ENCODE measurements at places on chromosomes 11 and 22.

- no peak for DNase-seq
Observed at GRCh38 chr11:80694385-80694784, 1253.6 kb upstream of the TENM4 start.

- no peak for DNase-seq
Observed at GRCh38 chr11:68077617-68078582, 39.1 kb downstream of the TCIRG1 start.

GRCh38 chr11:68312117-68312779 is at the start of gene LRP5:
TSS of gene LRP5 (plus strand) at chr11:68312591. CDS start at chr11:68312715, 124 bp downstream.
- peak; percentile 28 for DNase-seq

DNA sequence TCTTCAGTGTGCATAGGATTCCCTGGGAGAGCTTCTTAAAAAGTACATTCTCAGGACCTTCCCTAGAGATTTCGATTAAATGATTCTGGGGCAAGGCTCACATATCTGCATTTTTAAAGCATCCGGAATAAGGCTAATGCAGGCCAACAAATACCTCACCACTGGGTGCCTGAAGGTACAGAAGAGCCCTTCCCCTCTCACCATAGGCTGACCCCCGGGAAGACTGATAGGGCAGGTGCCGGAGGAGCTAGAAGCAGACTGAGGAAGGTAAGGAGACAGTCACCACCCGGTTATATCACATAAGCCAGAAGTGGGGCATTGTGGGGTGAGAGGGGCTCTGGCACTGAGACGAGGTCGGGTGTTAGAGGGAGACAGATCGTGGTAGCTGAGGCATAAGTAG is 1059.3 kb downstream of the NTM start:
- DNase-seq: no peak

GRCh38 chr22:33605221-33605620 is 315.1 kb downstream of the LARGE1 start:
- DNase-seq: peak; percentile 77

DNA sequence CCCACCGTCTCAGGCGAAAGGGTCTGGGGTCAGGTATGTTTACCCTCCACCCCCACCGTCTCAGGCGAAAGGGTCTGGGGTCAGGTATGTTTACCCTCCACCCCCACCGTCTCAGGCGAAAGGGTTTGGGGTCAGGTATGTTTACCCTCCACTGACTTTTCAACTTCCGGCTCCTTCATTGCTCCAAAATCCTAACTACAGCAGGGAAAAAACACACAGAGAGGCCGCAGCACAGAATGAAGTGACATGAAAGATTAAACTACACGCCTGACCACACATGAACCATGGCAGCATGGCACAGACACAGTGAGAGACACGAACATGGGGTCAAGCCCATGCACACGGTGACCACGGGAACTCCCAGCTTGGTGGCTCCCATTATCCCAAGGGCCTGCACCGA is 634.9 kb upstream of the B3GAT1 start:
- DNase-seq: no peak

DNA sequence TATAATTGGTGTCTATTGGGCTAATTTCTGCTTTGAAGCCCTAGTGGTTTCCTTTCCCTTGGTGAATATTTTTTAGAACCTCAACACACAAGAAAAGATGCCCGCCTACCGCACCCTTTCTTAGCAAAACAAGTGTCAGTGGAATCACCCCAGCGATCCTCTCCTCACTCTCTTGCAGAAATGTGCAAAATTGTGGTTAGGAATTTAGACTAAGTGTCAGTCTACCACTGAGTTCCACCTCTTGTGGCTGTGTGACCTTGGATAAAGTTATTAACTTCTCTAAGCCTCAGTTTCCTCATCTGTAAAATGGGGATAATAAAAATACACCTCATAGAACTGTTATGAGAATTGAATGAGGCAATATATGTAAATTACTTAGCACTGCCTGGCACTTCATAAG is 5.3 kb upstream of the JAML start:
- DNase-seq: no peak

- no peak for DNase-seq
Observed at GRCh38 chr11:69889400-69890318, 70.4 kb upstream of the FGF3 start.

DNA sequence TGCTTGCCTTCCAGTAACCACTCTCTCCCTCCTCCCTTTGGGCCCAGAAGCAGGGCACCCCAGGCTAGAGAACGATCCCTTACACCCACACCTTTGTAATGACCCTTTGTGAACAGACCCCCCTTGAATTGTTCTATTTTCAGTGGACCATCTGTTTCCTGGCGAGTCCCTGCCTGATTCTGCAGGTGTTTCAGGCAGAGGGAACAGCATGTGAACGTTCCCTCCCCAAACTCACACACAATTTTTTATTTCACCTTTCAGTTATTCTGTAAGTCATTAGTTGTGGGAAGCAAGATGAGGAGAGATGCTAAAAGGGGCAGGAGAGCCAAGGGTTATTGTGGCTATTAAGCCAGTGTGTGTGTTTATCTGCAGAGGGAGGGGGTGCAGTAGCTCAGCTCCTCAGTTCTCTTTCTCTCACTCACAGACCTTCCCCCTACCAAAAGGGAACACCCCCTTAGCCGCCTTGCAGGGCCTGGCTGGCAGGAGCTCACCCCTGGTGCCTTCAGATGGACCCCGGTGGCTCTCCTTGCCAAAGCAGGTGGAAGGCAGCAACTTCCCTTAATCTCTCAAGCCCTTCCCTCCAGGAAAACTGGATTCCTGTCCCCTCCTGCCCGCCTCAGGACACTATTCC is 64.8 kb upstream of the SPON1 start:
- no peak for DNase-seq

- DNase-seq: no peak
Observed at GRCh38 chr11:37666960-37667359, 1068.9 kb upstream of the RAG2 start.

- peak; percentile 35 for DNase-seq
Observed at GRCh38 chr11:119195680-119196079, 10.4 kb downstream of the NHERF4 start.

GRCh38 chr11:47573321-47573720 is 5.4 kb downstream of the KBTBD4 start:
- no peak for DNase-seq

- DNase-seq: no peak
Observed at GRCh38 chr22:37951305-37951704, 2.1 kb downstream of the C22orf23 start.

DNA sequence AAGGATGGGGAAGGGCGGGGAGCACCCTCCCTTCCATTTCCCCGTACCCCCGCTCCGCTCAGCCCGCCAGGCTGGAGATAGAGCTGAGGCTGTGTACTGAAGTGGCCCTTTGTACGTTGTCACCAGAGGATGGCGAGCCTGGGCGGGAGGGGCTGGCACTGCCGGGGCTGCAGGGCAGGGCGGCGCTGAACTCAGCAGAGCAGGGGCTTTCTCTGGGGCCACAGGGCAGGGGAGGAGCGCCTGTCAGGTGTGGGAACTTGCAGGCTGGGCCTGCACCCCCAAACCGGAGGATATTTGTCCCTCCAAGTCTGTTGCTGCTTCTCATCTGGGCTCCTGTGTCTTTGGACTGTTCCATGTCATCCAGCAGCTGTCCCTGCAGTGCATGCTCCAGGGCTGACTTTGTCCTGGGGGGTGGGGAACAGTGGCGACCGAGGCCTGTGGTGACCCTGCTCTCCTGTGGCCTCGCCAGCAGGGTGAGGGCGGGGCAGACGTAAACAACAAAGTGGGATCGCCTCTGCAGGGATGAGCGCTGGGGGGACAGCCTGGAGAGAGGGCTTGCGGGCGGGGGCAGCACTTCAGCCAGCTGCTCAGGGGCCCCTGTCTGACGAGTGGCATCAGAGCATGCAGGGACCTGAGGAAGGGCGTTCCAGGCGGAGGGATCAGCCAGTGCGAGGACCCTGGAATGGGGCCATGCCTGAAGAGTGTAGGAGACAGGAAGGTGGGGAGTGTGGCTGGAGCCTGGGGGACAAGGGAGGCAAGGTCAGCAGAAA is 13.1 kb downstream of the MGAT3 start:
- DNase-seq: no peak

- DNase-seq: peak; percentile 69
Observed at GRCh38 chr11:76152086-76152681, 54.1 kb downstream of the WNT11 start.

DNA sequence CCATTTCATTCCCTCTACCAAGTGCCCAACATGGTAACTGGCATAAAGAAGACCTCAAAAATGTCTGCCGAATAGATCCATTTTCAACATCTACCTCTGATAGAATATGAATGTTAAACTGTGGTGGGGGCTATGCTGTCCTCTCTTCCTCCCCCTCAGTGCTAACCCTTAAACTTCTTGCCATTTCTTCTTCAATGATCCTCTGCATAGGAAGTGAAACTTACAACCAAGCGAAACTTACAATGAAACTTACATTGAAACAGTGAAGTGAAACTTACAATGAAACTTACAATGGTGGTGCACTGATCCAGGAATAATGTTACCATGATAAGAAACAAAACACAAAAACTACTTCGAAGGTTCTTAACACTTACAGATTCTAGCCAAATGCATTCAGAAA is 4.7 kb downstream of the RTCB start:
- DNase-seq: no peak

- no peak for DNase-seq
Observed at GRCh38 chr11:129710423-129710822, 105.2 kb upstream of the TMEM45B start.

- DNase-seq: no peak
Observed at GRCh38 chr22:48881326-48881980, 946.2 kb downstream of the BRD1 start.

DNA sequence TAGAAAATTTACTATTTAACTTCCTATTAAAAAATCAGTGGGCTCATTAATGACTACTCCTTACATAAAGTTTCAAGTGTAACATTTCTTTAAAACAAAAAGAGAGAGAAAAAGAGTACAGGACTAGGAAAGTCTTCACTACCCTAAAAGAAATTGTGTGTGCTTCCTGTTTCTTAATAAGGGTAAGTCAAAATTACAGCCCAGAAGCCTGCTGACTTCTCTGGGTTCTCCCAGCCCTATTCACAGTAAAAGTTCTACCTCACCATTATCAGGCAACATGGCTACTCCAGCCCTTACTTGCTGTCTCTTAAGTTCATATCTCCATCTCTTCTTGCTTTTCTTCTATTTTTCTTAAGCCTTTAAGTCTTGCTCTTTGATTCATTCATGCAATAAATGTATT is 20.3 kb upstream of the ZC3H12C start:
- DNase-seq: no peak

- DNase-seq: no peak
Observed at GRCh38 chr11:129853518-129854231, 38.0 kb downstream of the TMEM45B start.

DNA sequence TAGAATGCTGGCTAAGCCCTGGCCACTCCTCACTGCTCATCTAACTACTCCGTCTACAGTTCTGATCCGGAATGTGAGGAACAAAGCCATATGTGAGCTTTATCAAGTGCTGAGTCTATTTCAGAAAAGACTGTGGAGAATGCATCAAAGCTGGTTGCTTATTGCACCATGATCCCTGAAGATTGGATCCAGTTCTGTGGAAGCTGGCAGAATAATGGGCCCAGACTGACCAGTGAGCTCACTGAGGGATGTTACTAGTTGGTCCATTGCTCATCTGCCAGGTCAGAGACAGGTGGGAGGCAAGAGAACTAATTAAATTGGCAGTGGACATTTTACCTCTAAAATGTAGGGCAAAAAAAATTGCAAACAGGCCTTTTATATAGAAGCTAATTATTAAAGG is 681.3 kb downstream of the NTM start:
- no peak for DNase-seq

- no peak for DNase-seq
Observed at GRCh38 chr11:81388326-81388725, 1345.3 kb downstream of the FAM181B start.

DNA sequence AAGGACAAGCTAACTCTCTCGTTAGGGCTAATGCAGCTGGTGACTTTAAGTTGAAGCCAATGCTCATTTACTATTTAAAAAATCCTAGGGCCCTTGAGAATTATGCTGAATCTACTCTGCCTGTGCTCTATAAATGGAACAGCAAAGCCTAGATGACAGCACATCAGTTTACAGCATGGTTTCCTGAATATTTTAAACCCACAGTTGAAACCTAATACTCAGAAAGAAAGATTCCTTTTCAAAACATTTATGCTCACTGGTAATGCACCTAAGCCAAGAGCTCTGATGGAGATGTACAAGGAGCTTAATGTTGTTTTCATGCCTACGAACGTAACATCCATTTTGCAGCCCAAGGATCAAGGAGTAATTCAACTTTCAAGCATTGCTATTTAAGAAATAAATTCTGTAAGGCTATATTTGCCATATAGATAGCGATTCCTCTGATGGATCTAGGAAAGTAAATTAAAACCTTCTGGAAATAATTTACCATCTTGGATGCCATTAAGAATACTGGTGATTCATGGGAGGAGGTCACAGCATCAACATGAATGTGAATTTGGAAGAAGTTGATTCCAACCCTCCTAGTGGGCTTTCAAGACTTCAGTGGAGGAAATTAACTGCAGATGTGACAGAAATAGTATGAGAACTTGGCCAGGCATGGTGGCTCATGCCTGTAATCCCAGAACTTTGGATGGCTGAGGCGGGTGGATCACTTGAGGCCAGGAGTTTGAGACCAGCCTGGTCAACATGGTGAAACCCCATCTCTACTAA is 14.5 kb downstream of the XNDC1N start:
- DNase-seq: peak; percentile 93

DNA sequence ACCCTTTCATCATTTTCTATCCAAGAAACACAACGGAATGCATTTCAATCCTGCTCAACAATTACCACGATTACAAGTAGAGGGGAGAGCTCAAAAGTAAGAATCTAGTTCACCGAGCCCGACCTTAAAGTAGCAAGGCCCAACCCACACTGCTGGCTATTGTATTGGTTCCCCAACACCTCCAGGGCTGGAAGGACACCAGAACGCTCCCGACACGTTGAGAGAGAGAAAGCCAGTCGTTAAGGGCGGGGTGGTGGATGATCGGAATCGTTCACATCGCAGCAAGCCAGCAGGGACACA is 690 bp downstream of the CKAP5 start:
- peak; percentile 8 for DNase-seq

GRCh38 chr11:20367313-20367948 is 3.9 kb downstream of the HTATIP2 start:
- peak; percentile 90 for DNase-seq

DNA sequence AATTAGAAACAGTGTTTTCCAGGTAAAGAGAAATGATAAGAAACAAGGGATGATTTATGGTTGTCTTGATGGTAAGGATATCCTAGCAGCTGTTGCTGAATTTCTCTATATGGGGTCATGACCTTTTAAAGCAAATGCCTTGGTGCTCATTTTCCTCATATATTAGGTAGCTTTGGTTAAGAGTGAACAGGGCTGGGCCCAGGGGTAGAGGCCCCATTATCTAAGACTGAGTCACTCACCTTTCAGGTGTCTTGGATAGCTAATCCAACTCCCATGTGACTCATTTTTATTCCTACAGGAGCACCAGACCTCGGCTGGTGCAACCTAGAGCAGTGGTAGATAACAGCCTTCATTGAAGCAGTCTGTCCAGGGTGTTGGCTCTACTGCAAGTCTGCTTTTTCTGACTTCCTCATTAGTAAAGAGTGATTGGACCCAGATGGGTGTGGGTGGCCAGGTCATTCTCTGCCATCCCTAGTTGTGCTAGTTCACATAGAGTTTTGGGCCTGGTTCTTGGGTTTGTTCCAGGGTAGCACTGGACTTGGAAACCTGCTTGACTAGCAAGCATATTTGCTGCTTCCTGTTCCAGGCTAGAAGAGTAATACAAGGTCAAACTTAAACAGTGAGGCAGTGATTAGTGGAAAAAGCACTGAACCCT is 37.4 kb downstream of the CTNND1 start:
- peak; percentile 14 for DNase-seq

Measured in fibroblast of skin of right quadriceps (primary cell).